ENCODE measurements at places on chromosomes 16 and 17.
A peak's percentile ranks its signal among the peaks of the same experiment; 100 is the strongest.

DNA sequence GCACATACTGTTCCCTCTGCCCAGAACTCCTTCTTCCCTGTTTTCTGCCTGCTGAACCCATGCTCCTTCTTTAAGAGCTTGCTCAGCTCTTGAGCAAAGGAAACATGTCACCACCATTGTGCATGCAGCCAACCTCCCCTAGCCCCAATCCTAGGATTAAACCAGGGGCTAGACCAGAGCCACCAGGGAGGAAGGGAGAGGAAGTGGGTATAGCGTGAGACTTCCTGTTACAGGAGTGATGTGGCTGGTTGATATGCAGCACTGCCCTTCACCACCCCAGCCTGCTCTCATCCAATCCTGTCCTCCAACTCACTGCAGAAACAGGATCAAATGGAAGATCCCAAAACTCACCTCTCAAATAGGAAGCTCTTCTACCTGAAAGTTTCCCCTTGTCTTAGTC is 67.1 kb upstream of the CDH5 start:
- DNase-seq: no peak

GRCh38 chr16:64711596-64711995 is 410.3 kb downstream of the CDH11 start:
- no peak for DNase-seq

DNA sequence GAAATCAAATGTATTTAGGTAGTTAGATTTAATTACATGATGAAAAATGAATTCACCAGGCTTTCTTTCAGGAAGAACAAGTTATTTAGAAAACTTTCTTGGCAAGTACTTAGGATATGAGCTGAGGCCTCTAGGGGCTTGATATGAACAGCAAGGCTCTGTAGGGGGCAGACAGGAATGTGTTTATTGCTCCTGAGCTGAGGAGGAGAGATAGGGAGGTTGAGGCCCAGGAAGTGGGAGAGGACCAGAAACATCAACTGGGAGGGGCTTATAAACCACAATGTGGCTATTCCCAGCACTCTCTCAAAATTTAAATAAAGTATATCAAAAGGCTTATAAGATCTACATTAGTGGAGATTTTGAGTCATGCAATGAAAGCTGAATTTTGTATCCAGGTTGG is 154.0 kb upstream of the MAF start:
- no peak for DNase-seq

- DNase-seq: no peak
Measured at GRCh38 chr16:87245511-87245910, 71.7 kb downstream of the C16orf95 start.

GRCh38 chr17:962670-963069 is 16.9 kb downstream of the NXN start:
- no peak for DNase-seq

DNA sequence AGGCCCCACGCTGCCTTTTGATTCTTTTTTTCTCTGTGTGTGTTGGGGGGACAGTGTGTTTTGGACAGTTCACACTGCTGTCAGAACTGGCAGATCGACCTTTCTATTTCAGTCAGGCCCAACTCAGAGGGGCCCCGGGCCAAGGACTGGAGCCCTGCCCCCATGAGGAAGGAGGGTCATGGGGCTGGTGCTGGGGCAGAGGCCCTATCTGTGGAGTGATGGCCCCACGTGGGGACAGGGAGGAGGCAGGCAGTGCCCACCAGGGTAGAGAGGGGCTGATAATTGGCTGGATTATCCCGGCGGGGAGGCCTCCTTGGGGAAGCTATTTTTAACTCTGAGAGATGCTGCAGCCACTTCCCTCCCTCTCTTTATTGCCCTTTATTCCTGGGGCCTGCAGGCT is 5.7 kb upstream of the KCNJ12 start:
- DNase-seq: no peak

DNA sequence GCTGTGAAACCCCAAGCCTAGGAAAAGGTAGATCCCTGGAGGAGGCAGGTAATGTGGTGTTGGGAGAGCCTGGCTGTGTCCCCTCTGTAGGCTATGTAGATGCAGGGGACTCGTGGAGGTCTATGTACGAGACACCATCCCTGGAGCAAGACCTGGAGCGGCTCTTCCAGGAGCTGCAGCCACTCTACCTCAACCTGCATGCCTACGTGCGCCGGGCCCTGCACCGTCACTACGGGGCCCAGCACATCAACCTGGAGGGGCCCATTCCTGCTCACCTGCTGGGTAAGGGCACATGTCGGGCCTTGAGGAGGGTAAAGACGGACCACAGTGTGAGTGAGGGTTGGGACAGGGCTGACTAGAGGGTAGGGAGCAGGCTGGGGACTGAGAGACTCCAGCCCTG is 12.0 kb downstream of the ACE start:
- no peak for DNase-seq

GRCh38 chr17:19390951-19391350 is 4.0 kb upstream of the MFAP4 start:
- no peak for DNase-seq

GRCh38 chr17:4332296-4332970 is 34.0 kb downstream of the UBE2G1 start:
- DNase-seq: no peak

DNA sequence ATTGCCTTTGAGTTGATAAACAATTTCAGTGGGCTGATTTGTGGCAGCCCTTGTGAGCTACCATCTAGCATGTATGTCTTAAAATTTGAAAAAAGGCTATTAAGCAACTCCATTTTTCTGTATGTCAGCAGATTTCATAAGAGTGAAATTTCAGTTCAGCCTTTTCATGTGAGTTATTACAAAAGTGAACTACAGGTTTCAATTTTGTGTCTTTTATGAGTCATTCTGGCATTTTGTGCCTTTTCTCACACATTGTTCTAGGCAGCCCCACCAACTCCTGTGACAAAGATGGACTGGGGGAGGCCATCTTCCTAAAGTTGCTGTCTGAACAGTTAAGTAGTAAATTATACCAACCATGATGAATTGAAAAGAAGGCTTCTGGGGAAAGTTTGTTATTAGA is 52.1 kb downstream of the USP10 start:
- DNase-seq: peak; percentile 60

DNA sequence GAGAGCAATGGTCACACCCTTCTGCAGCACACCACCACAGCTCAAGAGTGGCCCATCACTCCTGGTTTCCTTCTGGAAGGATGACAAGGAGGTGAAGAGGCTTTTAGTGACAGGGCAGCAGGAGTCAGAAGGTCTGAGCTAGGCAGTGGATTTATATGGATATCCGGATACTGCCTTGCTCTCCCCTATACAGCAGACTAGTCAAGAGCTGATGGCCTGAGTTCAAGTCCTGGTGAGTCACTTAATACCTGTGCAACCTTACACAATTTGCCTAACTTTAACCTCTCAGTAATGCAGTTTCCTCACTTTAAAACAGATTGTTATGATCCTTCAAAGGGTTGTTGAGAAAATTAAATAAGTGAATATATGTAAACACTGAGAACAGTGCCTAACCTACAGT is 22.9 kb downstream of the MYO18A start:
- DNase-seq: no peak

Measured in GM13976 (cell line).